ENCODE measurements at places on chromosomes 13 and 19.
A peak's percentile ranks its signal among the peaks of the same experiment; 100 is the strongest.

- DNase-seq, result peak; percentile 5
Observed at GRCh38 chr13:73228546-73228945, 169.7 kb downstream of the KLF5 start.

- peak; percentile 52 for DNase-seq
Observed at GRCh38 chr19:49442771-49443365, 1.5 kb upstream of the SLC17A7 start.

- peak; percentile 75 for DNase-seq
Observed at GRCh38 chr19:45693106-45693788, 781 bp downstream of the QPCTL start.

GRCh38 chr19:53013621-53014020 lies at the start of gene ERVV-1:
Gene ERVV-1 (plus strand): TSS chr19:53013921. CDS start chr19:53014091, 170 bp downstream.
- DNase-seq, result no peak

DNA sequence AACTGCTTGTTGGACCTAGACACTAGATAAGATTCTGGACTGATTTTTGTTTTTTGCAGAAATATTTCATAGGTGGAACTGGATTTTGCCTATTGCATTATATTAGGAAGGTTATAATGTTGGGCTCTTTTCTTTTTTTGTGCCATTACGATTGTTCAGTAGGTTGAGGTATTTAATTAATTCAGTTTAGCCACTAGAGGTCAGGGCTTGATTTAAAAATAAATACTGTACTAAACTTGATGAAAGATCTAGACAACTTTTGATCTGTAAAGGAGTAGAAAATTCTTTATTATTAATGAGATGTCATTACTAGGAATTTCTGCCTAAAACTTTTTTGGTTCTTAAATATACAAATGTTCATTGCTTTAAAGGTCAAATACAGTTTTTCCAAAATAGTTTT lies 15.2 kb upstream of the SUPT20H start:
- no peak for DNase-seq

DNA sequence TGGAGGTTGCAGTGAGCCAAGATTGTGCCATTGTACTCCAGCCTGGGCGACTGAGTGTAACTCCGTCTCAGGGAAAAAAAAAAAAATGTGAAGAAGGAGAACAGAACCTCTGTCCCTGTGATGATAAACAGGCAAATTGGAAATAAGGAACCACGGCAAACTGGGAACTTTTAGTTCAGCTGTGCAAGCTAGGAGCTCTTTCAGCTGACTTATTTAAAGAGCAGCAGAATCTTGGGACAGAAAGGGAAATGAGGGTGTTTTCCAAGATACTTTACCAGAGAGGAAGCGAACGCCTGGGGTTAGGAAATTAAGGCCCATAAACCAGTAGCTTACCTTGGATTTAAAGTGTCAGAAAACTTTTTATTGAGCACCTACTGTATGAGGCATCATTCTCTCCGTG lies 3.0 kb upstream of the UPF1 start:
- DNase-seq, result no peak

- no peak for DNase-seq
Observed at GRCh38 chr13:28538932-28539331, 44.0 kb upstream of the FLT1 start.

GRCh38 chr13:26949701-26950502 lies 189.3 kb upstream of the GPR12 start:
- DNase-seq, result no peak

GRCh38 chr19:17327654-17328516 lies 6.8 kb downstream of the ANO8 start:
- peak; percentile 56 for DNase-seq

DNA sequence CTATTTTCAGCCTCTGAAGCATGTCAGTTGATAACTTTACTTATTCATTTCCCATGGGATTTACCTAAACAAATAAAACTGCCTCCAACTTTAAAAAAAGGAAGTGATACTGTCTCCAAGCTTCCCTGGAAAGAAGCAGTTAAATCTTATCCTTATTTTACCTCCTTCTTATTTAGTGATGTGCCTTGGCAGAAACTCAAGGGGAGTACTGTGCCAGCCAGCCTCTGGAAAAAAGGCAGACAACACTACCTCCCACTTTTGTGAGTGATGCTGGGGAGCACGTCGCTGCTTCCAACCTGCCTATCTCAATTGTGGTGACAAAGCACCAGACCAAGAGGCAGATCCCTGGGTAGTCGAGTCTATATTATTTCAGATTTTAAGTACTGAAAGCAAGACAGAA lies 765.6 kb downstream of the DIAPH3 start:
- DNase-seq, result no peak

DNA sequence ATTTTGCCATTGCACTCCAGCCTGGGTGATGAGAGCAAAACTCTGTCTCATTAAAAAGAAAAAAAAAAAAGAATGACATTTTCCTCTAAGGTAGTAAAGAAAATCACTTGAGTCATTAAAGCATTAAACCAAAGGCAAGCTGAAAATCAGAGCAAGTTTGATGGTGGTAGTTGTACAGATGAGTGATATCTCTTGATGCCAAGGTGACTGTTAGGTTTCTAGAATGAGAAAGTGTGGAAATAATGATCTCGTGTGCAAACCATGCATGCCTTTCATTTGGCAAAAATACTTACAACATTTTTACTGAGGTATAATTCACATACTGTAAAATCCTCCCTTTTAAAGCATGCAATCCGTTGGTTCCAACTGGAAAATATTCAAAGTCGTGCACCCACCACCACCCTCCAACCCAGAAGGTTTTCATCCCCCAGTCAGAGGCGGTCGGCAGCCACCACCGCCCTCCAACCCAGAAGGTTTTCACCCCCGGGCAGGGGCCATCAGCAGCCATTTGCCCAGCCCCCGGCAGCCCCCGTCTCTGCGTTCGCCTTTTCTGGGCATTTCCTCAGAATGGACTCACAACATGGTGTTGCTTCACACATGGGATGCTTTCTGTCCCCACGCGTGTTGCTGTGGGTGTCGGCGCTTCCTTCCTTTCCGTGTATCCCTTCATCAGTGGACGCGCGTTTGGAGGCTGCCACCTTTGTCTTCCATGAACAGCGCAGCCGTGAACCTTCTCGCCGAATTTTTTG lies 90.2 kb downstream of the ATP11A start:
- no peak for DNase-seq

GRCh38 chr13:54150851-54151250 lies 1122.2 kb downstream of the OLFM4 start:
- DNase-seq, result no peak

DNA sequence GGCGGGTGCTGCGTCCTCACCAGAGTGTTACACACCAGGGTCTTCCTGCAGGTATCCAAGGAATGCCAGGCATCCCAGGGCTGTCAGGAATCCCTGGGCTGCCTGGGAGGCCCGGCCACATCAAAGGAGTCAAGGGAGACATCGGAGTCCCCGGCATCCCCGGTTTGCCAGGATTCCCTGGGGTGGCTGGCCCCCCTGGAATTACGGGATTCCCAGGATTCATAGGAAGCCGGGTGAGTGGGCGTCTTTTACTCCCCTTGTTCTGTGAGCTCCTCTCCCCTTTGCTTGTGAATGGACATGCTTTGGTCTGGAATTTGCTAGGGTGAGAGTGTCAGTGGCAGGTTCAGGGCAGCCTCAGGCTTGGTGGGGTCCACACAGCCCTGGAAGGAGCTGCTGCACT lies 75.9 kb downstream of the RAB20 start:
- no peak for DNase-seq

DNA sequence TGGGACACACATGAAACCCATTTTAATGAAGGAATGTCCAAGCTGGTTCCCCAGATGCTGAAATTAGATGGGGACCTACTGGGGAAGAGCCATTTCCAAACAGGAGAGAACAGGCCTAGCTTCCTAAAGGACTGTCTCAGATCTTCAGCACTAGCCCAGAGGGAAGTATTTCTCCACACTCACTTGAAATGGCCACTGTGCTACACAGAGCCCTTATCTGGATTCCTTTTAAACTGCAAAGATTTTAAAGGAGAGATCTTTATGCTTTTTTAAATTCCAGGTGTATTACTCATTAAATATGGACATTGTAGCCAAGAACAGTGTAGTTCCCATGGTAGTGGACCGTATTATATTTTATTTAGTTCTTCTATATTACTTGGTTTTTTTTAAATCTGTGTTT lies 255.3 kb downstream of the SHISA2 start:
- DNase-seq, result no peak

- no peak for DNase-seq
Observed at GRCh38 chr19:17091758-17092333, 16.3 kb downstream of the MYO9B start.

- no peak for DNase-seq
Observed at GRCh38 chr19:40078377-40078776, 12.4 kb downstream of the ZNF780A start.

DNA sequence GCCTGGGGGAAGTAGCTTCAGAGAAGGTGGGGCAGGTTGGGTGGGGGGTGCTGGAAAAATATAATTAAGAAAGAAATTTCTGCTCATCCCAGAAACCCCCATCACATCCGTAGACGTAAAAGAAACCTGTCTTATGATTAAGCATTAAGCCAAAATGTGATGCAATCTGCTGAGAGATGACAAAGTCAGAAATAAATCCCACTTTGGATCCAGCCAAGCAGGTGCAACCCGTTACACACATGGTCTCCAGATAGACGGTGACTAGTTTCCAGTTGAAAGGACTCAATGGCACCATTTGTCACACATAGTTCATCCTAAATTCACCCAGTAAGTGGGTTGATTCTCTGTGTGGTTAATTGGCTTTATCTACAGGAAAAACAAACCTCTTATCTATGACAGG lies 34.1 kb downstream of the PSG5 start:
- no peak for DNase-seq

DNA sequence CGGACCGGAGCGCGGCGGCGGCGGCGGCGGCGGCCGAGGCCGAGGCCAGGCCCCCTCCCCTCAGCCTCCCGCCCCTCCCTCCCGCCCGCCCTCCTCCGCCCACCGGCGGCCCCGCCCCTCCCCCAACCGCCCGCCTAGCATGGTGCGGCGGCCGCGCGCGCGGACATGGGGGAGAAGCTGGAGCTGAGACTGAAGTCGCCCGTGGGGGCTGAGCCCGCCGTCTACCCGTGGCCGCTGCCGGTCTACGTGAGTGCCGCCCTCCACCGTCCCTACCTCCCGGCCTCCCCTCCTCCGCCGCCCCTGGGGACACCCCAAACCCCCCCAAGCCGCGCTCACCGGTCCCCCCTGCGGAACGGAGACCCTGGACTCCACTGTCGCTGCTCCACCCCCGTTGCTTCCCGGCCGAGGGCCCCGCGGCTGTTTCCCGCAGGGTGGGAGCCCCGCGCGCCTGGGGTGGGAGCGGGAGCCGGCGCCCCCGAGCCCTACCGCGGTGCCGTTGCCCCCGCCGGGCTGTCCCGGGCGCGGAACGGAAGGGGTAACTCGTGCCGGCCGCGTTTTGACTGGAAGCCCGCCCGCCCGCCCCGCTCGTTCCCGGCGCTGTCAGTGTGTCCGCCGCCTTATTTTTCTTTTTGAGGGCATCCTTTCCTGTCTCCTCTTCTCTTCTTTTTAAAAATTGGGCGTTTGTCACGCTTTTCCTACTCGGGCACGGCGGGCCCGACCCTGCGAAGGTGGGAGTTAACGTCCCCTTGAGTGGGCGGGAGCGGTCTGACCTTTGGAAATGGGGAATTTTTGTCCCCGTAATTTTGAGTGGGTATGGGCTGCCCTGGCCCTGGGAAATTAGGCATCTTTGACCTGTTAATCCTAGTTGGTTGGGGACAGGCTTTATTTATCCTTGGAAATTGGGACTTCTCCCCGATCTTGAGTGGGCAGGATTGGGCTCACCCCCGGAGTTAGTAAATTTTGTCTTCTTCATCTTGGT lies 576 bp downstream of the DOT1L start:
- peak; percentile 45 for DNase-seq

GRCh38 chr19:1851654-1852580 lies 3.6 kb upstream of the REXO1 start:
- DNase-seq, result peak; percentile 74

DNA sequence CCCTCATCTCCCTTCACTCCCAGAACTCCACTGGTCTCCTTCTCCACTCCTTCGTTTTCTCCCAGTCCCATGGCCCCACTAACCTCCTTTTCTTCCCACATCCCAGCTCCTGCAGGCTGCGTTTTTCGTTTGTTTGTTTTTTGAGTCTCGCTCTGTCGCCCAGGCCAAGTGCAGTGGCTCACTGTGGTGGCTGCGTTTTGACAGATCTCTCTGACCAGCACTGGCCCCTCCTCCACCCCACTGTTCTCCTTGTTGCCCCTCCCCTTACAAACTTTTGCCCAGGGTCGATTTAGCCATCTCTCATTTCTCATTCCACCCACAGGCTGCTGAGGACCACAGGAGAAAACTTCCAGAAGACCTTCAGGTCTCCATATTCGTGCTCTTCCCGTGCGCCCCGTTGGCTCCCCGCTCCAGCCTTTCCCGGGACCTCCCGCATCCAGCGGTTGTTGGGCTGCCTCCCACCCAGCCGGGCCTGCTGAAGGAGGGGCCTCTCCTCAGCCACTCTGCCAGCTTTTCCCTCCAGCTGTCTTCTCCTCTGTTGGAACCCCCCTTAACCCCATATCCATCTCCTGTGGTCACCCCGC lies 40.6 kb upstream of the GJB6 start:
- no peak for DNase-seq

DNA sequence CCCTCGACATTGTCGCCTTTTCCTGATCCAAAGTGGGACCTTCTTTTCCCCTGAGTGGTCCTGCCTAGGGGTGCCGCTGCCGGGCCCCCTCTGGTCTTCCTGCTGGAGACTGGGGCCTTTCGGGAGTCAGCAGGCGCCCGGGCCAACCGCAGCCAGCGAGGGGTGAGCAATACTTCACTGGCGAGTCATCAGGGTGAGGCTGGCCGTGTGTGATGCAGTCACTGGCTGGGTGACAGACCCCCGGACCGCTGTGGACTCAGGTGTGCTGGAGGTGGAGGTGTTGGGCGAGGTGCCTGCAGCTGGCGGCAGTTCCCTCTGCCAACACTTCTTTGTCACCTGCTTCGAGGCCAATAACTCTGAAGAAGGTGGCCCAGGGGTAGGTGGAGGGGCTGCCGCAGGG lies 1.5 kb upstream of the CGB5 start:
- DNase-seq, result no peak

DNA sequence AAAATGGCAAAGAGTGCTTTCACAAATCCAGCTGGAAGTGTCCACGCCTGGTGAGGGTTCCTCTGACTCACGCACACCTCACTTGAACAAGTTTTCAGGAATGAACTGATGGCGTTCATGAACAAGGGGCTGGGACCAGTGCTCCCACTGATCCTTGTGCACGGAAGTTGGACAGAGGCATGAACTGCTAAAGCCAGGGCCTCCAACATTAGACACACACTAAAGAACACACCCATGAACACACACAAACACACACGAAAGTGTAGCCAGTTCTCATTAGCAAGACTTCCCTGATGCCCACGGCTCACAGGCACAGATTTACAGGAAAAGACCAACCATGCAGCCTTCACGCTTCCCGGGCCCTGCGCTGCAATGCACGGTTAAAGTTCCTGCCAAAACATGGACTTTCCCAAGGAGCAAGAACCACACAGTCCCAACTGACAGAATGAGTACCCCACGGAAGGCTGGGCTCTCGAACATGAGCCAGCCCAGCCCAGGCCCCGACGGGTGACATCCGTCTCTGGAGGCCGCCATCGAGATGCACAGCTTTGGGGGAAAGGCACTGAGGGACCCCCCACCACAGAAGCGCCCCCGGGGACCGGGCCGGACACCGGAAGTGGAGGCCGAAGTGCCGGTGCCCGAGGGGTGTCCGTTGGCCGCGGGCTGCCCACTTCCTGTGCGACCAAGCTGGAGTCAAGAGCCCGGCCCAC lies 808 bp downstream of the DNMT1 start:
- no peak for DNase-seq

GRCh38 chr13:94711561-94712286 lies 621 bp downstream of the SOX21 start:
- DNase-seq, result no peak
